ENCODE measurements at places on chromosomes 7 and 10.

DNA sequence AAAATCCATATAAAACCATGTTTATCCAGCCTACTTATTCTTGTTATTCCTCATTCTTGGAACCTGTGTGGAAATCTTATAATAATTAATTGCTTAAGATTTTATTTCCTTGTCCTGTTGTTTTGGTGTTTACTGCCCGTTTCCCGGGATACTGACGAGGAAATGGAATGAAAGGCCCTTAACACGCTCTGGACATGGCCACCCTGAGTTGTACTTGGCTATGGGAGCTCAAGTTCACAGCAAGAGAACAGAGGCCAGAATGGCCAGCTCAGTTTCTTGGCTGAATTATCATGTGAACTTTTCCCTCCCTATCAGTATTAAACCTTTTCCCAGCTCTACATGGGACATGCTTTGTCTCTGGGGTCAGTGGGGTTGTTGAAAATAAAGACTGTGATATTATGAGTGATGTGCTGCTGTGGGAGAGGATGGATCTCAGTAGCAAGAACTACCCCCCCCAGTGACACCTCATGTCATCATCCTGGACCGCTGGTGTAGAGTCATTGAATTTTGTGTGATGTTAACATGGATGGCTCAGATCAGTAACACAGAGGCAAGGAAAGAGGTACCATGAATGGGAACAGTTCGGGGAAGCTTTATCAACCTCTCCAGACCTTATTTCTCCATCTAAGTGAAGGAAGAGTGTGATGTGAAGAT is 87.0 kb upstream of the IGFBP3 start:
- DNase-seq, result no peak

DNA sequence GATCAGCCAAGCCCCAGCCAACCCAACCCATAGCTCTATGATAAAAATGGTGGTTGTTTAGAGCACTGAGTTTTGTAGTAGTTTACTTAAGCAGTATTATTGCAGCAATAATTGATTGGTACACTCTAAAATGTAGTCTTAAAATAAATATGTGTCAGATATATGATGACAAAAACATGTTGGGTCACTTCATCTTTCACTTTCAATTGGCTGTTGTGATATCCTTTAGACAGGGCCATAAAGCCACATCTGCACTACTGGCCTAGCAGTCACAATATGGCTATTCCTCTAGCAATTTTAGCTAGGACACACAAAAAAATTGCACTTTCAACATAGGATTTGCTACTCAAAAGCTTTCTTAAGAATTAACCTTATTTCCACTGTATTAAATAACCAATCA is 5.9 kb upstream of the CAV1 start:
- DNase-seq, result no peak

DNA sequence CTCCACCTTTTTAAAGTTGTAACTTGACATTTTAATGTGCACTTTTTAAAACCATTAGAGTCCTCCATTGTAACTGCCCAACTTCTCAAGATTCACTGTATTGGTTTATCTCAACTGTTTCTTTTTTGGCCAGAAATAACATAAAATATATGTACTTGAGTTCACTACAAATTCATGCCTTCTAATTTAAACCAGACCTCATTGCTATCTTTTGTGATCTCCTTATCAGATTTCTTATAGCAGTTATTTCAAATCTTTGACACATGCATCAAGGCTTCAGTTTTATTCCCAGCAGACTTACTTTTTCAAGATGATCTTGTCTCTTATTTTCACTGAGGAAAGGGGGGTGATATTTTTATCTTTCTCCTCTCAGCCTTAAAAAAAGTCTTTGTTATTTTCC is 154.3 kb downstream of the PHF14 start:
- DNase-seq, result no peak

DNA sequence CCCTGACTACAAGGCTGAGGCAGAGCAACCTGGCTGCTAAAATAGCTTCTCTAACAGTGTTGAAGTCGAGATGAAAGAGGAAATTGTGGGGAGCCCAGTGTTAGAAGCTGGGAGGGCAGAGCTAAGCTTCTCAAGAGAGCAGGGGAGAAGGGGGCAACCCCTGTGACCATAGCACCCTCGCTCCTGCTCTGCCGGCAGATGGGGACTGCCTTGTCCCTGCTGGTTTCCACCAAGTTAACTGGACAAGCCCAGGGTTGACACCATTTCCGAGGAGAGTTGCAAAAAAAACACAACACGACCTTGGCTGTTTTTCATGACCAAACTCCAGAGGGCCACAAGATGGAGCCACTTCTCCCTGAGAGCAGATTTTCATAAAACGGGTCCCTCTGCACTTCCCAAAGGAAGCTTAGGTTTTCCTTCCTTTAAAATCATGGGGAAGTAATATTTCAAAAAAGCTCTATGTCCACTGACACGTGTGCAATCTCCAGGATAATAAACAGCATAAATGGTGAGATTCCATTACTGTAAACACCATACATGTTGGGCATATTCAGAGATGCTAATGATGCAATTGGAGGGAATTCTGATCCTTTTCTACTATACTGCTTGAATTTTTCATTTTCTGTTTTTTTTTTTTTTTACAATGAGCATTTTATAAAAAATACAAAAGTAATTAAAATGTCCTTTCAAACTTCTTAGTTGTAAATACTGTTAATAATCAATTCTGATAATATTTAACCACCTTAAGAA is 140.4 kb downstream of the PIP4K2A start:
- no peak for DNase-seq

Data from NCI-H2081 (cell line).